ENCODE measurements at places on chromosomes 7 and 10.

GRCh38 chr7:23654508-23654907 is 25.5 kb upstream of the FAM221A start:
- DNase-seq = no peak

DNA sequence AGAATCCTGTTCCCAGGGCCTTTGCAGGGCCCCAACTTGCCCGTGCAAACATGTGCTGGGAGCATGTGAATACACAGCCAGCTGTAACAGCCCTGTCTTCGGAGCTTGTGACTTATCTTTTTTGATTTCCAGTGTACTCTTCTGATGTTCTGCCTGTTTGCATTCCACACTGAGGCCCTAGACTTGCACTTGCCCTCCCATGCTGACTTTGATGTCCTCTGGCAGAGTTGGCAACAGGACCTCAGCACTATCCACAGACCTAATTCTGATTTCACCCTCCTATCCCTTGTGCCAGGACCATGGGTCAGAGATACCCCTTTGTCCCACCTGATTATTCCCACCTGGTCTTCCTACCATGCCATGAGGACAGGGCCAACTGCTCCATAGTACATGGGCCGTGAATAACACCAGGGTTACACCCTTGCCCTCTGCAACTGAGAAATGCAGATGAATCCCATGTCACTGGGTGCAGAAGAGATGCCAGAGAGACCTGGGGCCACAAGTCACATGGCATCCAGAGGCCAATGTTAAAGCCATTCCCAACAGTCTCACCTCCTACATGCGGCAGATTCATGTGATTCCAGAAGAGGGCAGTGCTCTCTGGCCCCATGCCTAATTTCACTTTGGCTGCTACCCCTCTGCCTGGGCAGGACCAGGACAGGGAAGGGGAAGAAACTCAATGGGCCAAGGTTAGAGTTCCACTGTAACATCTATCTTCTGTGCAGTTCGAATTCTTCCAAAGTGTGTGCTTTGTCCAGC is 43.0 kb downstream of the SCRN1 start:
- peak; percentile 4 for DNase-seq

DNA sequence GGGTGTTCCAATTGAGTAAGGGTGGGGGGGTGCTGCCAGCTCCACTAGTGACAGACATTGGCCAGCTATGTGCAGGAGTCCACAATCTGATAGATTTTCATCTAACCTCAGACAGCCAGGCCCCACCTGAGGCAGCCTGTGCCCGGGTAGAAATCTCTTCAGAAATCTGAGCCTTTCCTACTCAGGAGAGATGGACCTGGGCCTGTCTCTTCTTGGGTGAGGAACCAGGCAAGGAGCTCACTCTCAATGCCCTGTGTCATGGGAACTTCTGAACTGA is 86.9 kb downstream of the UBE2H start:
- no peak for DNase-seq

GRCh38 chr10:91082447-91082846 is 138.0 kb upstream of the PCGF5 start:
- no peak for DNase-seq

DNA sequence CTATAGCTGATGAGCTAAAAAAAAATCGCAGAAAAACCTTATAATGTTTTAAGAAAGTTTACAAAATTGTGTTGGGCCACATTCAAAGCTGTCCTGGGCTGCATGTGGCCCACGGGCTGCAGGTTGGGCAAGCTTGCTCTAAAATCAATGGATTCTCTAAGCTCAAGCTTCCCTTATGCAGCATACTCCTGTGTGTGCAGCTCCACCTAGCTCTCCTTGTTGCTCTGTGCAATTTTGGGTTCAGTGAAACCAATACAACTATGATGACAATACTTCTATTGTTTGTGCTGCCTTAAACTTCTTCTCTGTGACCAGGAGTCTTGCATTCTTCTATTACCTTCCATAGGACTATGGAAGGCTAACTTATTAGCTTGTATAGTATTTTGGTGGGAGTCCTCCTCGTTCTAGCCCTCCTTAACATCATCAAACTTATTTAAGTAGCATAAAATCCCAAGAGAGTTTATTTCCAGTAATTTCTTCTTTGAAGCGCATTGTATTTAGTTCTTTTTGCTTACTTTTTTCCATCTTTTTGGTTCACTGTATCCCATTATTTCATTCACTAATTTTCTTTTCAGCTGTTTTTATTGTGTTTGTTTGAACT is 170.9 kb upstream of the SMIM30 start:
- DNase-seq = no peak

DNA sequence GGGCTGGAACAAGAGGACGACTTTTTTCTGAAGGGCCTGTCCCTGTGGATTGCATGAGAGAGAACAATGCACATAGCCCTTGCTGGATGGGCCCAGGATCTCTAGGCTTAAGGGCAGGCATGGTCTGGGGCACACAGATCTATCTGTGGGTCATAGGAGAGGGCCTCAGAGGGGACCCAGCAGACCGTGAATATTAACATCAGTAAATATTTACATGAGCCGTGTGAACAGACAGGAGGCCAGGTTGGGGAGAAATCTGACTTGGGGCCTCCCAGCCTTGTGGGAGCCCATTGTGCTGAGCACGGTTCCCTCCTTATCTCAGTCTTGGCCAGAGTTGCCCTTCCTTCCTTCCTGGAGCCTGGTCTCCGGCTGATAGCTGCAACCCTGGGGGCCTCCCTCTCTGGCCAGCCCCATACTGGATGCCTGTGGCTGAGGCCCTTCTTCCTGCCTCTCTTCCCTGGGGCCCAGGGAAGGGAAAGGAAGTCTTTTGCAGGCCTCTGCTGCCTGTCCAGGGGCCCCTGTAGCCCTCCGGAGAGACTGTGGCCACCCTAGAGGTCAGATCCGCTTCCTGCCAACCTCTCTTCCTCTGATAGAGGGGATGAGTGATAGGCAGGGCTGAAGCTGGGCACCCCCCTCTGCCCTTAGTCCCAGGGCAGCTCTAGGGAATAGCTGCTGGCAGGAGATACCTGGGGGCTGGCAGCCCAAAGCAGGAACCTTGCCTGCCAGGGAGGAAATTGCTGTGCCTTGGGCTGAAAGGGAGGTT is 44.5 kb upstream of the TRIM8 start:
- no peak for DNase-seq

DNA sequence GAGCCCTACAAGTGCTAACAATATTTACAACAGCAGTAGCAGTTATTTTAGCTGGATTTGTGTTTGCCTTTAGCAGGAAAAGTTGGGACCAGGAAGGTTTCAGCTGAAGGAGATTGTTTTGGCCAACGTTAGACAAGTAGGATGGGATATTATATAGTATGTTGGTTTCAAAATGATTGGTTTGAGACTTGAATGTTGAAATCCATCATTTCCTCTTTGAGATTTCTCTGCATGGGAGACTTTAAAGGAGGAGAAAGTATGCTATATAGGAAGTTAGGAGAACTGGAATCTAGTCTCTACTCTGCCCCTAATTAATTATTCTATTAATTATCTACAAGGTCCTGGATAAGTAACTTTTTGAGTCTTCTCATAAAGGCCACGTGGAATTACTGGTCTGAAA is 263.8 kb downstream of the PTEN start:
- no peak for DNase-seq
